Mucosa of gallbladder (tissue), 1 donor: ENCODE measurements at places on chromosomes 4 and X. TPM values are rescaled to one million over a fixed set of nuclear protein-coding genes. Genes with fewer than 3 reads are reported as not detected.

Gene MAOB
- total RNA-seq = 40.9 TPM

Gene SLC10A6
- total RNA-seq = 0.81 TPM

GRCh38 chr4:89957046-89957926 is 62.6 kb downstream of the MMRN1 start:
- no peak for DNase-seq

GRCh38 chr4:98674404-98675173 is 16.2 kb upstream of the TSPAN5 start:
- no peak for DNase-seq

DNA sequence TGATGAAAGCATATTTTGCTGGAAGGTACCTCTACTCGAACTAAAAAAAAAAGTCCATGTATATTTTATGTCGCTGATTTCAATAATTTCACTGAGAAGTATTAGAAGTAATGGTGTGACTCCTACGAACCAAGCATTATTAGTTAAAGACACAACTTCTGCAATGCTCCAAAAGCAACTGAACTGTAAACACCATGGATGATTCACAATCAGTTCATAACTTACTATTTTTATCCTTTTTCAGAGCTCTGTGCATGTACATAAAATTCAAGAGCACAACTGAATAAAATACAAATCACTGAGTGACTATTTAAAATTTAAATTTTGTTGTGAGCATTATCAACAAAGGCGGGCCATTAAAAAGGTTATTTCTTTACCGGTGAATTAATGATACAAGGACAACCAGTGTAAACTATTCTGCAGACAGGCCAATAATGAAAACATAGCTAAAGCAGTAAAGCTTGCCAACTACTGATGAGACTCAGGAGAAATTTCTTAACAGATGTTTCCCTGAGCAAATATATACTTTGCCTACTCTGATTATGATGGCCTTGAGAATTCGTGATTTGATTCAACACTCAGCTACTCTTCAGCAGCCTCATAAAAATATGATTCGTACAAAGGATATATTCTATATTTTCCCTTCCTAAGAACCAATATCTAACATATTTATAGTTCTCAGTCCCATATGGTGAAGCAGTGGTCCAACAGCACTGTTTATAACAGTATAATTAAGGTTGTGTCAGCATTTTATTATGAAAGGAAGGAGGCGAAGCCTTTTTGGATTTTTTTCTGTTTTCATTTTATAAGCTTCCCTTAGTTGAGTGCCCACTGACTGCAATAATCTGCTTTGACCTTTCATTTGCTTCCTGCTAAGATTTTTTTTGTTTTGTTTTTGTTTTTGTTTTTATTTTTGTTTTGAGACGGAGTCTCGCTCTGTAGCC is 62.8 kb upstream of the NEIL3 start:
- no peak for DNase-seq
